T-helper 9 cell (primary cell): ENCODE measurements at places on chromosomes 2 and 18.
A peak's percentile ranks its signal among the peaks of the same experiment; 100 is the strongest.

GRCh38 chr2:34037157-34037556 lies 438.1 kb upstream of the FAM98A start:
- DNase-seq = no peak

- DNase-seq = no peak
These were observed 219.6 kb upstream of the THUMPD2 start for GRCh38 chr2:39998617-39999016.

- no peak for DNase-seq
These were observed 169.4 kb upstream of the ALKAL2 start for GRCh38 chr2:457262-457661.

DNA sequence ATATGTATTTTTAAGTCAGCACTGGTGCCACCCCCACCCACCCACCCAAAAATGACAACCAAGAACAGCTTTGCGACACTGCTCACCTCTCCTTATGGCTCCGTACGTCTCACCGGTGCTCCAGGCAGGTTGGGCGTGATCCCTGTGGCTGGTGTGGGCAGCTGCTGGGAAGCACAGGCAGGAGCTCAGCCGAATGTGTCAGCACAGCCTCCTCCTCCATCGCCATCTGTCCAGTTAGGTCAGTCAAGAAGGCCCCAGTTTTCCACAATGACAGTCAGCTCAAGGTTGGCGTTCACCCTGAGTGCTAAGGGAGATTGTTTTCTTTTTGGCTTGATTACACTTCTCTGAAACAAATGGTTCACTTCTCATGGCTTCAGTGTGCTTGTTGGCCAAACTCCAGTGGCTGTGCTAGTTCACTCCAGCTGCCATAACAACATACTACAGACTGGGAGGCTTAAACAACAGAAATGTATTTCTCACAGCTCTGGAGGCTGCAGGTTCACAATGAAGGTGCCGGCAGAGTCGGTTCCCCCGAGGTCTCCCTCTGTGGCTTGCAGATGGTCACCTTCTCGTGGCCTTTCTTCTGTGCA lies 30.2 kb downstream of the AMER3 start:
- no peak for DNase-seq

- DNase-seq = no peak
These were observed 359.3 kb upstream of the TNP1 start for GRCh38 chr2:217219164-217219520.

GRCh38 chr2:144054911-144055310 lies 465.0 kb downstream of the ZEB2 start:
- no peak for DNase-seq

DNA sequence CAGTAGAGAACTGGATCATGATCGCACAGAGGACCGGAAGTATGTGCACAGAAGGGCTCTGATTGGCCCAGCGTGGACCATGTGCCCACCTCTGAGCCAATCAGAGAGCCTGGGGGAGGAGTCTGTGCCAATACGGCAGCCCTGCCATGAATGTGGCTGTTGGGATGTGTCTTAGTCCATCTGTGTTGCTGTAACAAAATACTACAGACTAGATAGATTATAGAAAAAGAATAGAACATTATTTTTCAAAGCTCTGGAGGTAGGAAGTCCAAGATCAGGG lies 132.0 kb downstream of the NDUFA10 start:
- DNase-seq = no peak

- DNase-seq = no peak
These were observed 126.7 kb downstream of the MYCN start for GRCh38 chr2:16067037-16067406.

GRCh38 chr2:189225032-189225431 lies 45.5 kb upstream of the COL5A2 start:
- DNase-seq = no peak

DNA sequence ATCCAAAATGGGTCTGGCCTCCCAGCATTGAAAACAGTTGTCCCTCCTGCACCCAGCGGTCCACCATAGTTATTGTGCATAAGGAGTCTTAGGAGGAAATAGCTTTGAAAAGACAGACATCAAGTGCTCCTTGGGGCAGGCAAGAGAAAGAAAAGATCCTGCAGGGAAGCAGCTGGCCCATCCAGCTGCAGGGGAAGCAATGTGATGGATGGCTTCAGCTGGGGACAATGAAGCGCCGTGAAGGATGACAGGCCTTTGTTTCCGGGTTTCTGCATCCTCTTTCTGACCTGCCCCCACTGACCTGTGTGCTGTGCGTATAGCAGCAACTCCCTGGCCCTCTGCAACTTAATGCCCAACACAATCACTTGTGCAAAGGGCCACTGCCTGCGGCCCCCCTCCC lies 142.9 kb upstream of the NCKAP5 start:
- no peak for DNase-seq

DNA sequence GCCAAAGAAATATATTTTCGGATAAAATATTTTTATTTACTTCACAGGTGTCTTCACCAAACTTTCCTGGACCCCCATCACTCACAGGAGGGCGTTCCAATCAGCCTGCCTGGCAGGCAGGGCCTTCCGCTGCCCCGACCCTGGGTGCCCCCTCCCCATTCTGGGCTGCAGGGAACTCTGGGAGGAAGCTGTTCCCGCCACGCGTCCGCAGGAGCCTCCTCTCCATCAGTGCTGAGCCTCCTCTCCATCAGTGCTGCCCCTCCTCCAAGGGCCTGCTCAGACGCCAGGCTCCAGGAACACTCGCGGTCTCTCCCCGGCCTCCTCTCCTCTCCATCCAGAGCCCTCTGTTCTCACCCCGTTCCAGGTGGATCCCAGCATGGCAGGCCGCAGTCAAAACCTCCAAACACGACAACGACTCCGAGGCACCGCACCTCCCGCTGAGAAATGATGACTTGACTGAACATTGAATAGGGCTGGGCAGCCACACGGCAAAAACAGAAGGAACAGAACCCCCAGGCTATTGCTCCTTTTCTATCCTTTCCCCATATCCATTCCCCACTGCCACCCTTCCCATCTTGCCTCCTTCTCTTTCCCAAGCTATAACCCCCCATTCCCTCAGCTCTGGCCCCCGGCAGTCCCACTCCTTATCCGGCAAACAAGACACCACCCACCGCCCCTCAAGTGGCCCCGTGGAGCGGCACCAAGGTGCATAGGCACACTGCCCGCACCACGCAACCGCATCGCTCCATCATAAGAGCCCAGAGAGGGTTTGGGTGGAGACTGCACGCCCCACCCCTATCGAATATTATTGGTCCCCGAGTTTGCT lies 268.6 kb upstream of the RAB6C start:
- no peak for DNase-seq

GRCh38 chr18:62384610-62385097 lies 59.5 kb downstream of the TNFRSF11A start:
- DNase-seq = no peak

DNA sequence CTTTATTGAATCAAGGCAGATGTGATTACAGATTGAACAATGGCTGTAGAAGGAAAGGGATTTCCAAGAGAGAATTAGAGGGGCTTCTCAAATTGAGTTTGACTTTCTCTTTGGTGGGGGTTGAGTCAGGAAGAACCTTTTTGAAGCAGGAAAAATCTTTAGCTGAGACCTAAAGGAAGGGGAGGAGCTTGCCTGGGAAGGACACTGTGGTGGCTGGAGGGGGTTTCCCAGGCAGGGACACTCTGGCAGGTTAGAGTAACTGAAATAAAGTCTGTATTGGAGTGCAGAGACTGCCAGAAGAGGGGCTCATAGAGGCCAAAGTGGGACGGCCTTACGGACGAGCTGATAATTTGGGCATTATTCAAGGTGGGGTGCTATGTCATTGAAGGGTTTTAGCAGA lies 69.3 kb downstream of the NEDD4L start:
- no peak for DNase-seq

GRCh38 chr2:196244516-196244915 lies 73.1 kb upstream of the STK17B start:
- no peak for DNase-seq

DNA sequence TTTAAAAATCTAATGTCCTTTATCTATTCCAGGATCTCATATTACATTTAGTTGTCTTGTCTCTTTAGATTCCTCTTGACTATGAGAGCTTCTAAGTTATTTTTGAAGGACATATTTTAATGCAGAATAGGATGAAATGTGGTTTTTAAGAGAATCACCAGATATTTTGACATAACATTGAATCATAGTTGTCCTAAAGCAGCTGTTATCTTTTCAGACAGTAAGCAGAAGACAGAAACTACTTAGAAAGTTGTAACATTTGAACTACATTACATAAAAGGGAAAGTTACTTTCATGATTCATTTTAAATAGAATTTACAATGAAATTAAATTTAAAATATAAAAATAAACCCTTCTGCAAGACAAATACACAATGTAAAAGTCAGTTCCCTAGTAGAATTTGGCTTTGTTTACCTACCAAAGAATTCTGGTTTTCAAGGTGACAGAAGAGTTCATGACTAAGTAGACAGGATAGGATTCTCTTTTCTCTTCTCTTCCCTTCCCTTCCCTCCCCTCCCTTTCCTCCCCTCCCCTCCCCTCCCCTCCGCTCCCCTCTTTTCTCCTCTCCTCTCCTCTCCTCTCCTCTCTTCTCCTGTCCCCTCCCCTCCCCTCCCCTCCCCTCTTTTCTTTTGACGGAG lies 186.0 kb downstream of the DIS3L2 start:
- DNase-seq = no peak

DNA sequence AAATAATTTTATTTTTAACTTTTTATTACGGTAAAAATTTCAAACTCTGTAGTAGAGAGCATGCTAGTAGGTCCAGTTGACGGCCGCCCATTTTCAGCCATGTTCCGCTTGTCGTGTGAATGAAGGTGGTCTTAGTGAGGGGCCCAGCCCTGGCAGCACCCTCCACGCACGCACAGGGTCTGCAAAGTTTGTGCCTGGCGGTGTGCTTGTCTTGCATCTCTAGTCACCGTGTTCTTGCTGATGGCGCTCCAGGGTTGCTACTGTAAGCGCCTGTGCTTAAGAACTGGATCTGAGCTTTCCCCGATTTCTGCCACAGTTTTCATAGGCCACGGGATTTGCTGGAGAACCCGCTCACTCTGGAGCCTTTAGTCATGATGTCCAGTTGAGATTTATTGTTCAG lies 28.9 kb downstream of the LDLRAD4 start:
- no peak for DNase-seq

GRCh38 chr18:37636831-37637477 lies 71.4 kb upstream of the CELF4 start:
- DNase-seq = no peak

- DNase-seq = no peak
These were observed 853 bp downstream of the LANCL1 start for GRCh38 chr2:210475706-210476105.

GRCh38 chr2:68319398-68320117 lies at the start of gene CNRIP1:
CNRIP1 (minus strand) TSS chr2:68319949; CDS start chr2:68319400, 549 bp downstream.
- DNase-seq = no peak

- DNase-seq = no peak
These were observed 209.3 kb upstream of the SOX11 start for GRCh38 chr2:5482929-5483331.

- DNase-seq = no peak
These were observed 10.5 kb upstream of the SAG start for GRCh38 chr2:233297076-233297475.

DNA sequence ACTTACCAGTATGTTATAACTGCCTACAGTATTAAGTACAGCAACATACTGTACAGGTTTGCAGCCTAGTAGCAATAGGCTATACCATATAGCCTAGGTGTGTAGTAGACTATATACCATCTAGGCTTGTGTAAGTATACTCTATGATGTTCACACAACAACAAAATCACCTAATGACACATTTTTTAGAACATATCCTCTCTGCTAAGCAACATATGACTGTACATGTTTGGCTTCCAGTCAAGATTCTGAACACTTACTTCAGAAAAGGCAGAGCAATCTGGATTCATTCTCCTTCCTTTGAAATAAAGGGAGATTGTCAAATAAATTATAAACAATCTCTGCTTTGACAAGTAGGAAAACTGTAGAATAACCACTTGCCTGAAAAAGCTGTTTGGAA lies 81.8 kb downstream of the EXOC6B start:
- DNase-seq = no peak

DNA sequence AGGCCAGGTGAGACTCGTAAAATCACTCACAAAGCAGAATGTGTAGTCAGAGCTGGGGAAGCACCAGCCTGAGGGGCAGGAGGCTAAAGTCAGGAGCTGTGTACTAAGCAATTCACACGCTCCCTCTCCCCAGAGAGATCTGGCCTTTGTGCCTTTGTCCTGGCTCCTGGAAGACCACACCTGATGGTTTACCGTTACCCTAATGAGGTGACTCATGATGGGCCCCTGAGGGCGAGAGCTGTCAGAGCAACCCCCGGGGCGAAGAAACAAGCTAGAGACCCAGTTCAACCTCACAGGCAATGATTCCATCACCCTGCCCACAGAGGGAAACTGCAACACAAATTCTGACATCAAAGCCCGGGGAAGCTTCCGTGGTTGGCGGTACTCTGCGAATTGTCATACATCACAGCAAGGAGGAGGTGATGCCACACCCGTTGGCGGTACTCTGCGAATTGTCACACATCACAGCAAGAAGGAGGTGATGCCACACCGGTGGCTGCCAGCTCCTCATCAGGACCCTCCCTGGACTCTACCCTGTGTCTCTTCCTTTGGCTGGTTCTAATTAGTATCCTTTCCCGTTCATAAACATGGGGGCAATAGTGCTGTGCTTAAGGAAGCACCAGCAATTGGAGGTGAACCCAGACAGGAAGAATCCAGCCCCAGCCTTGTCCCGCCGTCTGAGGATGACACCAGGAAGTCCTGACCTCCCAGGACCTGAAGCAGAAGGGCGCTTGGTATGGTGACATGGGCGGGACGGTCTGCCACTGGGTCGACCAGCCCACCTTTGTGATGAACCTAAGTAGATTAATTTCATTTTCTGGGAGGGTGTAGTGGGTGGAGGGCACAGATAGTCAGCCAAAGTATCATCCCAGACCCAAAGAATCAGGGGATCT lies 30.5 kb downstream of the B3GNT7 start:
- DNase-seq = peak; percentile 62

- DNase-seq = no peak
These were observed 77.1 kb downstream of the SUMO1 start for GRCh38 chr2:202161151-202161835.
